H54 (cell line): ENCODE measurements at places on chromosomes 11 and 22.

GRCh38 chr11:66719111-66719872 is 9.7 kb downstream of the SPTBN2 start:
- no peak for DNase-seq

- DNase-seq: no peak
Observed at GRCh38 chr22:49719046-49719445, 108.6 kb downstream of the BRD1 start.

DNA sequence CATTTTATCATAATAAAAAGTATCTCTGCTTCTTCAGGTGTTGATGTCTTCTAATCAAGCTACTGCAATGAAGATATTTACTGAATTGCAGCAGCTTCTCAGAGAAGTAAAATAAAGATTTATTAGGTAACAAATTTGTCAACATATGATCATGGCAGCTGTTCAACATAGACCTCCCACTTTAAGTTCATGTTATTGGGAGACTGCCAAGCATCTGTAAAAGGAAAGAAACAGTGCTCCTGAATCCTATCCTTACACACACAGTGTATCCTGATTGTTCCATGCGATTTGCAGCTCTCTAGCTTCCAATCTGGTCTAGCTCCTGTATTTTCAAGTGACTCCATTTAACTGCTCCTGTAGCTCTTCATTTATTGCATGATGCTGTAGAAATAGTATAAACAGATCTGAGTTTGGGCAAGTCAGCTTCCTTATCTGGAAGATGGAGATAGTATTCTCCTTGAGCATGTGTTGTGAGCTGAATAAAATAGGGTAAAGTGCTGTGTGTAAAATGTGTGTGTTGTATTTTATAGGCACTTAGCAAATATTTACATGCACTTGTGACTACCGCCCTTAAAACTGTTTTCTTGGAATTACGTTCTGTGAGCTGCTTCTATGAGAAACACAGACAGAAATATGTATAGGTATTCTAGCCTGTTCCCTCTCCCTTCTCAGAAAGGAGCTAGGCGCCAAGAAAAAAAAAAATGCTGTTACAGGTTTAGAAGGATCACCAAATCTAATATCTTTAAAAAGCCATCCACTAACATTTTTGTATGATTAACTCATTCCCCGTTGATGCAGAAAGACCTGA is 290.6 kb downstream of the JRKL start:
- no peak for DNase-seq

DNA sequence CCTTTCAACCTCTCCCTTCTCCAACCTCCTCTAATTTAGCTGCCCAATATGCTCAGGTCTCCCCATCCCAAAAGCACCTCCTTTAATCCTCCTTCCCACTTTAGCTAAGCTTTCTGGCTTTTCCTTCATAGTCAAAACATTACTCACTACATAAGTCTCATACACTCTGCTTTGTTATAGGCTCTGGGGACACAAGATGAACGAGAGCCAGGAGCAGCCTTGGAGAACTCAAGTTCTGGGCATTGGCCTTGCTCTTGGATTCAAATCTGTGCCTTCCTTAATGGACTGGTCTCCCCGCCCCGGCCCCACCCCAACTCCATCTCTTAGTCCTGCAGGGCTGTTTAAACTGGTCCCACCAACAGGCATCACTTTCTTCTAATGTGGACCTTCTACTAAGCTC is 11.4 kb upstream of the HPX start:
- no peak for DNase-seq

DNA sequence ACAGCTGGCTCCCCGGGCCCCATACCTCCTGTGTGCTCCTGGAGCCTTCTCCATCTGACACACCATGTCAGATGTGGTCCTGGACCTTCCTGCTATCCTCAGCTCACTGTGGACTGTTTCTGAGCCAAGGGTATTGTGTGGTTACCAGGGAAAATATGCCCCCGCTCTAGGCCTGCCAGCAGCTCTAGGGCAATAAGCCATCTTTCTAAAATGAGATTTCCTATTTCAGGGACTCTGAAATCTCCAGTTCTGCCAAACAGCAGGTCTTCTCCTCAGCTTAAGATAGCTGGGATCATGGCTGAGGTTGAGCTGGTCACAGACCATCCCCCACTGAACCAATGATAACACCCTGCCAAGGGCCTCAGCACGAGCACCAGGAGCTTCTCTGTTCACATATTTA is 227.6 kb downstream of the ST3GAL4 start:
- DNase-seq: no peak

- DNase-seq: no peak
Observed at GRCh38 chr22:22856364-22856763, 31.3 kb upstream of the IGLL5 start.

- DNase-seq: no peak
Observed at GRCh38 chr11:25993016-25993415, 338.9 kb upstream of the ANO3 start.

- no peak for DNase-seq
Observed at GRCh38 chr22:40180403-40180802, 2.7 kb downstream of the TNRC6B start.

DNA sequence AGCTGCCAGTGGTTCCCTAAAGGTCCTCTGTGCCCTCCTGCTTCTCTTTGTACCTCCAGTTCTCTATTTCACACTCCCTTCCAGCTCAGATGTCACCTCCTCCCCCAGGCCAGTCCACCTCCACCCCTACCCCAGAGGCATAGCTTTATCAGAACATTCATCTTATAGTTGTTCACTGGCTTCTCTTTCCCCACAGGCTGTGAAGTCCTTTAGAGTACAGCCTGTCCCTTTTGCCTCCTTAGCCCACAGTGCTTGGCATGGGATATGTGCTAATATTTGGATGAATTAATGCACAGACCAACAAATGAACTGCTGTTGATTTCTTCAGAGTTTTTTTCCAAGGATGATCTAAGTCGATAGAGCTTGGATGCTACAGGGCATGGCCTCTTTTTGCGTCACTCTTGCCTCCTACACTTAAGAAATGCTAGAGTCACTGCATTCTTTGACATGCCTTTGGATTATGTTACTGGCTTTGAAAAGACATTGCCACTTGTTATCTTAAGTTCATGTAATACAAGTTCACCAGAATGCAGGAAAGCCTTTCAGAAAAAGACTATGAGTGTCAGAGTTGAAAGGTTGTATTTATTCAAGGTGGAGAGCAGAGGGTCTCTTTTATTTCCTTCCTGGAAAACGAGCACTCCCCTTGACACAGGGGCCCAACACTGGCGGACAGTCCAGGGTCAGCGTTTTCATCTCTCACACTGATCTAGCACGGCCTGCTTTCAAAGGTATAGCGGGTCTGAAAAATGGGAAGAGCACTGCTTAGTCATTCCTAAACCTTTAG is 75.7 kb downstream of the PISD start:
- no peak for DNase-seq

DNA sequence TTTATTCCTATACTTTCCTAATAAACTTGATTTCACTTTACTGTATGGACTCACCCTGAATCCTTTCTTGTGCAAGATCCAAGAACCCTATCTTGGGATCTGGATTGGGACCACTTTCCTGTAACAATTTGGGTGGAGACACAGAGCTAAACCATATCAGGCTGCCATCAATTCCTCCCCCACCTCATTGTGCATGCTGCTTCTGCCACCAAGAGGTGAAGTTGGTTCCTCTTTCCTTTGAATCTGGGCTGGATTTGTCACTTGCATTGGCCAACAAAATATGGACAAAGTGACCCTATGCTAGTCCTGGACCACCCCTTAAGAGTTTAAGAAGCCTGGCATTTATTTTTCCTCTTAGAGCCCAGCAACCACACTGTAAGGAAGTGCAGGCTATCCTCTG is 39.4 kb upstream of the CEP295 start:
- no peak for DNase-seq

- DNase-seq: no peak
Observed at GRCh38 chr11:27618281-27618915, 81.9 kb downstream of the BDNF start.

DNA sequence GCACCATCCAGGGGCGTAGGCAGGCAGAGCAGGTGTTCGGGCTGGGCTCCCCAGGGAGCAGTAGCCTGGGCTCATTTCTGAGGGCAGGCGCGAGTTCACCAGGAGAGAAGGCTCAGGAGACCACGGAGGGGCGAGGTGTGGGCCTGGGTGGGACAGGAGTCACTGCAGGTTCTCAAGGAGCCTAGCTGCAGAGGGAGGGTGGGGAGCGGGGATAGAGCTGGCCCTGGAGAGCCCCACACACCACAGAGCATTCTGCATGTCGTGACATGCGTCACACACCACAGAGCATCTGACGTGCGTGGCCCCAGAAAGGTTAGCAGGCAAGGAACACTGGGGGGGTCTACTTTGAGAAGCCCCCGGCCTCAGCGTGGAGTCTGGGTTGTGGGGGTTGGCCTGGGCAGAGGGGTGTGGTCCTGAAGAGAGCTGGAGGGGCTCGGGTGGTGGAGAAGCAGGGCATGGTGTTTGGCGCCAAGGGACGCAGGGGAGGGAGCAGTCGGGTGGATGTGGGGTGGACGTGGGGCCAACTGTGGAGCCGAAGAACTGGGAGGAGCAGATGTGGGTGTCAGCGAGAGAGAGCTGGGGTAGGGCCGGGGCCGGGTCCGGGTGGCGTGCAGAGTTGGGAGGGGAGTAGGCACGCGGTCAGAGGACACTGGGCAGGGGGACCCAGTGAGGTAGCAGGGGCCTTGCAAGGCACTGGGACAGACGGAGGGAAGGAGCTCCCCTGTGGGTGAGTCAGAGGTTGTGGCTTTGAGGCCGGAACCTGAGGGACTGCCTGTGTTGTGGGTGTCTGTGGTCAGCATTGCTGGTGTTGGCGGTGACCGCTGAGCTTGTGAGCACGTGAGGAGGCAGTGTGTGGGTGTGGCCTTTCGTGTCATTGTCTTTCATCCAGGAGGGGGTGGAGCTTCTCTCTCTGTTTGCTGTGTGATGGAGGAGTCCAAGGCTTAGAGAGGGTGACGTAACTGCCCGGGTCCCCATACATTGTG is 25.5 kb downstream of the CTTN start:
- peak; percentile 98 for DNase-seq

GRCh38 chr11:11708256-11708655 is 86.5 kb upstream of the GALNT18 start:
- no peak for DNase-seq

DNA sequence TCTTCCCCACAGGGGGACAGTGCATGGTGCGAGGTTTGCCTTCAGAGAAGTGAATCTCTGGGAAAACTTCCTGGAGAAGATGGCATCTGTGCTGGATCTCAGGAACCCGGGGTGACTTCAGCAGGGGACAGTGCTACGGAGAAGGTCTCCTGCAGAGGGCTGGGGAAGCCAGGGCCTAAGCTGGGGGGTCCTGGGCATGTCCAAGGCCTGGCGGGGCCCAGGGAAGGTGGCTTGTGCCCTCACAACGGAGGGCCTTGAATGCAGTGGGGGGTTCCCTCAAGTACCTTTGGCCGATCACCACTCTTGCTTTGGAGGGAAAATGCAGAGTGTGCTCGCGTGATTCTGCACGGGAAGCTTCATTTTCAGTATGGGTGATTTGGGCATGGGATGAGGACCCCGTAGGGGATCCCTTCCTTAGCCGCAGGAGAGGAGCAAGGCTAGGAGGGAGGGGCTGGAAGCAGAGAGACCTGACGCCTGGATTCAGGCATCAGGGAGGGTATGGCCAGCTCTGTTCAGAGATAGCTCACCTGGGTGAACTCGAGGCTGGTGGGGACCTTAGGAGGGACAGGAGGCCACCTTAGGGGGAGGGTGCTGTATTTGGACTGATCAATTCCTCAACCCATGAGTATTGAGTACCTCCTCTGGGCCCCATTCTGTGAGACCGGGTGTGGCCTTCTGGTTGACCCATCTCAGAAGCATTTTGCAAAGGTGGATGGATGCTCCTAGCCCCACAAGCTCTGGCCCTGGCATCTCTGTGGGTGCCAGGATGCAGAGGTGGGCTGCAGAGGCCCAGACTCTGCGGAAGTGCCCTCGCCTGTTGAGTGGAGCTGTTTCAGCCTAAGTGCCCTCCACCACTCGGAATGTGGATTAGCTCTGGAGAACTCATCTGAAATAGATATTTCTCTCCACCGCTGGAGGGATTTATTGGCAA is 529.4 kb downstream of the TBC1D22A start:
- DNase-seq: no peak

DNA sequence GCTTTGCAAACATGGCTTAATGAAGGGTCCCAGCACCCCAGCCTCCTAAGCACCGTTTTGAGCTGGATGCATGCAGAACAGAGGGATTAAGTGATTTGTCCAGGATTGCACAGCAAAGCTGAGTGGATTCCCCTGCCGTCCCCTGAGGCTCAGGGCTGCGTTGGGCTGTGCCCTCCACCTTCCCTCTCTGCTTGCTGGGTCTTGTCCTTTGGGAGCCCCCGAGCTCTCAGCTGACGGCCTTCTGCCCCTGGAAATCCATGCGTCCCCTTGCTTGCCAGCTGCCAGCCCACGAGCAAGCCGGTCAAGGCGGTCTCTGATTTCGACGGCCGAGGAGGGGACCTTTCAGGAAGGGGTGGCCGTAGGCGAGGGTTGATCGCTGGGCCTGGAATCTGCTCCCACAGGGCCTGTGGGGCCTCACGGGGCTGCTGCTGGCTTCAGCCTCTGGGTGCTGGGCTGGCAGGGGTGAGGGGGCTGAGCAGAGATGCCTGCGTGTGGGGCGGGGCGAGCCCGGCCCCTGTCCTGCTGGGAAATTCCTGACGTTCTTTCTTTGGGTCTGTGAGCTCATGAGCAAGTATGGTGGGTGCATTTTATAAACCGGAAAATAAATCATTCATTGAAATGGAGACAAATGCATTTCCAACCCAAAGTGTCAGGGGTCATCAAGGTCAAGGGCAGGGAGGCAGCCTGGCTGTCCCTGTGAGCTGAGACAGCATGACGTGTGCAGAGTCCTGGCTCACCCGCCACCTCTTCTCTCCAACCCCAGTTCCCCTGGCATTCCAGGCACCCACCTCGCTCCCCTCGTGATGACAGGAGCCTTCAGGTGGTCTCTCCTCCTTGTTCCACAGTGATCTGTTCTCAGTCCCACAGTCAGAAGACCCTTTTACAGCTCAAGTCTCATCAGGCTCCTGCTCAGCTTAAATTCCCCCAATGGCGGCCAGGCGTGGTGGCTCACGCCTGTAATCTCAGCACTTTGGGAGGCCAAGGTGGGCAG is 28.1 kb downstream of the FGF4 start:
- no peak for DNase-seq
